NCI-H187 (cell line): ENCODE measurements at places on chromosomes 1 and 21.

- DNase-seq, result no peak
Observed at GRCh38 chr1:17891205-17892110, 136.3 kb downstream of the ACTL8 start.

DNA sequence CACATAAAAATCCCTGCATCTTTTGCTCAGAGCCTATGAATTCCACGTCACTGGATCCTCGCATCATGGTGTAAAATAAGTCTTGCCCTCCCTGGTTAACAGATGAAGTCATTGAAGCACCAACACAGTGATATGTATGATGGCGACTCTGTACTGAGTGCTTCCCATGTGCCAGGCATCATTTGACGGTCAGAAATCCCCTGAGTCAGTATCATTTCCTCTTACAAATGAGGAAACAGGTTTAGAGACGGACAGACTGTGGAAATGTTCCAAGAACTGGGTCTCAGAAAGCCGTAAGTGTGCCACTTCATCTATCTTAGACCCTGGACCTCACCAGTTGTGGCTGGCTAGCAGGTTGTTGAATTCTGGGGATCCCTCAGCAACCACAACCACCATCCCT, 5.1 kb upstream of the OLFML2B start:
- no peak for DNase-seq

GRCh38 chr1:107545056-107545577, 404.3 kb downstream of the NTNG1 start:
- DNase-seq, result no peak

- no peak for DNase-seq
Observed at GRCh38 chr1:5198328-5198727, 543.9 kb downstream of the AJAP1 start.

DNA sequence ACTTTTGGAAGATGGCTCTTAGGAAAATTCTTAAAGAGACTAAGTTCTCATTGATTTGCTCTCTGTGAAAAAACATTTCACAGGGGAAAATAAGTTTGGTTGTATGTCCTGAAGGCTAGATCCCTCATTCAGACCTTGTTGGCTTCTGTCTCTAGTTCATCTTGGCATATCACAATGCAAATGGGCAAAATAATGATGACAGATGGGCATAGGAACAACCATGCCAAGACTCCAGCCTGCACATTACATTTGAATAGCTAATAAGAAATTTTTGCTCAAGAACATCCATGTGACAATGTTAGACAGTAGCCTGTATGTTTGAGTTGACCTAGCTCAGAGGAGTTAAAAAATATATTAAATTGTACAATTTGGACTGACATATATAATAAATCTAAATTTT, 292.9 kb downstream of the PLA2G4A start:
- DNase-seq, result no peak

DNA sequence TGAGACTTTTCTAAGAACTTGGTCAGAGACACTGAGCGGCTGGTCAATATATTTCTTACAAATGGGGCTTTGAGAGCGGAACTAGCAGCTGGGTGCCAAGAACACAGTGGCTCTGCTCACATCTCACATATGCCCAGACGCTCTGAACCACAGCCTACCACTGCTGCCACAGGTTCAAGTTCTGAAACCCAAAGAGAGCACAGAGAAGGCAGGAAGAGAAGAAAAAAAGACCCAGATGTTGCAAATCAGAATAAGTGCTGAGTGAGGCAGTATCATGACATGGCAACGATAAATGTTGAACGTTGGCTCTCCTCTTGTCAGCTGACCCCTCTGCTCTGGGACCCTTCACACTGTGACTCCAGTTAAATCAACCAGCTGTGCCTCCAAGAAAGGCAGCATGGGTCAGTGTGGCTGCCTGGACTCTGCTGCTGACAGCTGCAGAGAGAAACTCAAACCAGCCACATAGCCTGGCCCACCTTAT, 26.4 kb downstream of the HIVEP3 start:
- no peak for DNase-seq

DNA sequence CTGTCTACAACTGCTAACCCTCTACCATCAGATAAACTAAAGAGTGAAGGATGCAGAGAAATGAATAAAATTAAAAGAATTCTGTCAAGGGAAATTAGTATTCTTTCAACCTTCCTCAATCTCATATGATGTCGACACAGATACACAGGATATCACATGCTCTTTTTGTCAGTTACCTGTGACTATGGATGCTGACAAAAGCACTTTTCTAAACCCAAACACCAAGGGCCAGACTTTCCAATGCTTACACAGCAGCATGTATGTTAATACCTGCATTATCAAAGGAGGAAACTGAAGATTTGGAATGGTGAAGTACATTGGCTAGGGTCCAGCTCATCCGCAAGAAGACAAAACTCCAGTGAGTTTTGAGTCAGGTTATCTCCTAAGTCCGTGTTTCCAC, 294.0 kb downstream of the SMYD3 start:
- DNase-seq, result no peak

DNA sequence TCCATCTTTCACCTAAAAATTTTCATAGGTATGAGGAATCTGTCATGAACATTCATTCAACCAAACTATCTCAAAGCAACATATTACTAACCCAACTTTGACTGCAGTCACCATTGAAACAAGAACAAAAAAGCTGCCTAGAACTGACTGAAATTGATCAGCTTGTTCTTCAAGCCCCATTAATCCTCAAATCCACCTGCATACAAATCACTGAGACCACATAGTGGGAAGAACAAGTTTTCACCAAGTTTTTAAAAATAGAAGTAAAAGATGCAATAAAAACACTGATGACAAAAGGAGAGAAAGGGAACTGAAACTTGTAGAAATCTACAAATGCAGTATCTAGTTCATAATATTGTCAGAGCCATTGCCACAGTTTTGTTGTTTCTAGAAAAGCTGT, 6.1 kb downstream of the SORT1 start:
- DNase-seq, result no peak

- DNase-seq, result no peak
Observed at GRCh38 chr1:71236503-71236902, 155.7 kb upstream of the ZRANB2 start.

DNA sequence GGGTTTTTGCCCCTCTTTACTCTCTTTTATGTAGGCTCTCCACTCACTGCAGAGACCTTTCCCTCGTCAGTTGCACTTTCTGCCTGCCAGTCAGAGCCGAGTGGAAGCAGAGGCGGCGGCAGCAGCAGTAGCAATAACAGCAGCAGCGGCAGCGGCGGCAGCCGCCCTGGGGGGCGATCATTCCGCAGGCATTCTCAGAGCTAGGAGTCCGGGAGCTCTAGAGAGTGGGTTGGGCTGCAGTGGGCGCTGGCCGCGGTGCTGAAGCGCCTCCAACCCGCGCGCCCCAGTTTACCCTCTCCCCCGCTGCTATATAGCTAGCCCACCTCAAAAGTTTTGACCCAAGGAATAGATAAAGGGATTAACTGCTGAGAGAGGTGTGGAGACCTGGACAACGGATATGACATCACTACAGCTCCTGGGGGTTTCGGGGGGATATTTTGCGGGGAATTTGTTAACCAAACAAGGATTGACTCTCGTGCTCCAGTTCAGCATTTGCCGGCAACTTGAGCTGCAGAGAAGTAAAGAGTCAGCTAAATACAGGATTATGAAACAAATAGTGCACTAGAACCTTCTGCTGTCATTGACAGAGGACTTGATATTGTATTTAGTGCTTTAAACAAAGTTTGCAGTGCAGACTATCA, at the start of gene OLFM3:
OLFM3 (minus strand) TSS at position 102 of the 641 bp plus-strand sequence.
- no peak for DNase-seq
